ENCODE measurements at places on chromosomes 1 and 21.

DNA sequence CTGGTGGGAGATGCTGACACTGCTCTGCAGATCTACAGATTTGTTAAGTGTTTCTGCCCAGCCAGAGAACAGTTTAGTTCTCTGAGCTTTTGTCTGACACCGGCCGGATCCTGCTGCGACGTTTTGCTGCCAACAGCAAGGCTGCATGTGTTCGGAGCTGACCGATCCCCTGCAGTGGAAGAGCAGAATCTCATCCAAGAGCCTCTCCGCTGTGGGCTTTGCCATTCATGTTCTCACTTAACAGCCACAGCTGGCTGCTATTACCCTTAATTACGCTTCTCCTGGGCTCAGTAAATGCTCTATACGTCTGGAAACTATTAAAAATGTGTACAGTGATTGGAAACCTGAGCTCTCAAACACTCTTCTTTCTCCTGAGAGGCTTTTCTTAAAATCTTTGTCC is 105.3 kb downstream of the BCAR3 start:
- DNase-seq: no peak

DNA sequence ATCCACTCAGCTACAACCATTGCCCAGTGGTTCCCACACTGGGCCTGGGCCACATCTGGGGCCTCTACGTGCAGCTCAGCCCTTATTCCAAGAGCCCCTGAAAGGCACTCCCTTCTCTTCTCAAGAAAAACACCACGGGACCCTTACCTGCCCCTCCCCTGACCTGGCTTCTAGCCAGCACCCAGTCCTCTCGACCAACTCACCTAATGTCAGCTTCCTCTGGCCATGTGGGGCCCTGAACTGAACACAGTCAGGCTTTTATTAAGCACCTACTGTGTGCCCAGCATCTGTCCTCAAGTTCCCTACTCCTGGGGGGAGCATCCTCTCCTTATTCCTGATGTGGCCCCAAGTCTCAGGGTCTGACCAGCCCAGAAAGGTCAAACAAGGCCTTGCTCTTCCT is 208.4 kb downstream of the MATN1 start:
- DNase-seq: no peak

DNA sequence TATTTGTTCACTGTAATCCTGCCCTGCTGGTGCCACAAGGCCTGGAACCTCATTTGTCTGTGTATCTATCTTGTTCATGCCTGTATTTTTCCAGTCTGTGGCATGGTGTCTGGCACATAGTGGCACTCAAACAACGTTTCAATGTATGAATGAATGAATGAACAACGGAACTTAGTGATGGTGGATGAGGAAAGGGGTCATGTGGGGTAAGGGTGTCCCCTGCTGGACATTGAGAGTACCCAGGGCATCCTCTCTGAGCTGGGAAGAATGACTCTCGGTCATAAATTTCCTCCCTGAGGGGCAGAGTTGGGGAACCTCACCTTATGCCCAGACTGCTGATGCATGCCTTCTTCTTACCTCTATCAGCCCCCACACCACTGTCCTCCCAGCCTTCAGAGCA is 18.9 kb upstream of the ZNF683 start:
- peak; percentile 80 for DNase-seq

DNA sequence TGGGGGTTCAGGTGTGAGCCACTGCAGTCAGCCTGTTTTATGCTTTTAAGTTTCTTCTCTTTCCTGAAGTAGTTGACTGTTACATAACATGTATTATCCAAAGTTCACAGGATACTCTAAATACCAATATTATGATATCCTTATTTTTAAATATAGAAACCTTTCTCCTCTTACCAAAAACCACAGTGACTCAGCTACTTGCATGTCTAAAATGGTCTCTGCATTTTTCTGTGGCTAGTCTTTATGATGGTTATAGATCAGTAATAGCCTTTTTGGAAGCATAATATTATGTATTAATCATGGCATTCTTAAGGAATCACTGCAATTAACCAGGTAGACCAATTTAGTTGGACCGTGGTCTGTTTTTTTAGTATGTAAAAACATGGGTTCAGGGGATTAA is 210.8 kb upstream of the CACYBP start:
- peak; percentile 71 for DNase-seq

DNA sequence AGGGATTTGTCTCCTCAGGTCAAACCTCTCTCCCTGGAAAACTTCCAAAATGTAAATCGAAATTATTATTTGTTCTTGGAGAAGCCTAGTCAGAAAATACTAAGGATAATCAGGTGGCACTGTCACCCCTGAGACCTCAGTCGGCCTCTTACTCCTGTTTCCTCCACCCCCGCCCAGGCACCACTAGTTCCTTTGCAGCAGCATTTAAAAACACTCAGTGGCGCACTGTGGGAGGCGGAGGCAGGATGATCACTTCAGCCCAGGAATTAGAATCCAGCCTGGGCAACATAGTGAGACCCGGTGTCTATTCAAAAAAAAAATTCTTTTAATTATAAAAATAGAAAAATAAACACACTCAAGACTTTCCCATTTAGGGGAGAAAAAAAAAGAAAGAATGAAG is 18.0 kb upstream of the IFNAR2 start:
- DNase-seq: no peak

DNA sequence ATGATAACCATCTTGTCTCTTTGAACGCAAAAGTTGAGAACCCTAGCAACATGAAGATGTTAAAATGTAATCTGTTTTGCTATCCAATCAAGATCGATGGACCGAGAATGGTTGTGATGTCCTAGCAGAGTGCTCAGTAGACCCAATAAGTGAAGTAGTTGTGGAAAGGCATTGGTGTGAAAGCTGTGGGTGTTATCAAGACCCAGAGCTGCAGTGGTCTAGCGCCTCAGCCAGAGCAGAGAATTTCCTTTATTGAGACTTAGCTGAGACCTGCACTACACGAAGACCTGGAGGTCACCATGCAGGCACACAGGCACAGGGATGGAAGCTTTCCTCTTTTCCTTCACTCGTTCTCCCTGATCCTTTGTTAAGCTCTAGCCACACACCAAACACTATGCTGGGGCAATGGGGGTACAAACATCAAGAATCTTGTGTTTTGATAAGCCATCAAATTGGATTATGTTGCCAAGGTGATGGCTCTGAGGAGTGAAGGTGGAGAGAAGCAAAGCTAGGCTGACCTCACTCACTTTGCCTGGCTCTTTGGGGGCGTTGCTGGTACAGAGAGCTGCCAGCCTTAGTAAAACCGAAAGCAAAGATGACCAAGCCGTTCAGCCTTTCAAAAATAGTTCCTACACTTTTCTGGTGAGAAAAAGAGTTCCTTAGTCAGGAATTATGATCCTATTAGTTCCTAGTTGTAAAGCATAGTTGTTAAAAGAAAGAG is 24.1 kb downstream of the METTL13 start:
- peak; percentile 74 for DNase-seq

DNA sequence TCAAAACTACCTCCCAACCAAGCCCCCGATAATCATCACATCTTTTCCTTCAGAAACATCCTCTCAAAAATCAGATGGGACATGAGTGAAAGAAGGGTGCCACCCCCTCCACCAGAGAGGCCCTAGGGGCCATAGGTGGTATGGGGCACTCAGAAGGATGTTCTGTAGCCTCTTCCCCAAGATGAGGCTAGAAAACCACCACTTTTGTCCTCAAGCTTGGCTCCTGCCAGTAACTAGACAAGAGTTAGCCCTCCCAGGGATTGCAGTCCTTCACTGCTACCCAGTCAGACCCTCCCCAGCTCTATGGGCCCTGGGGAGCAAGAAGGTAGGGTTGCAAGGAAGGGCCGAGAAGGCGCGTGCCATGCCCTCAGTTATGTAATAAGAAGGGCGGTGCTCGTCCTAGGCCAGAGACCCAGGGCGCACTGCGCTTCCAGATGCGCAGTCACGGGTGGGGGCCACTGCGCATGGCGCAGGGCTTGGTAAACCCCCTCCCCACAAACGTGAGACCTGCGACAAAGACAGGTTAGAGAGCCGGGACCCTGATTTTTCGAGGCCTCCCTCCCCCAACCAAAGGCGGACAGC is 69.7 kb downstream of the CD46 start:
- no peak for DNase-seq

DNA sequence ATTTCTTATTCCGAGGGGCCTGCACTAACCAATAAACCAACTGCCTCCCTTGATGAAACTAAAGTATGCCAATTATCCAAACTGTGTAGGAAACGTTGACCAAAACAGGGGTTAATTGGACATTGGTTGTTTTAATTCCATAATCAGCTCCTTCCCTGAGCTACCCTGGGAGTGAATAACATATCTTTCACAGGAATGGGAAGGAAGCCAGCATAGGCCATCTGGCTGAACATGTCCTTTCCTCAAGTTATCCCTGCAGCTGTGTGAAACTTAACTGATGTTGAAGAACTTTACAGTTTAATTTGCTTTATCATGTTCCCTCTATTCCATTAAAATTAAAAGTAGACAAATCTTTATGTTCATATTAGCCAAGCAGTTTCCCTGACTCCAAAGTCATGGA is 75.4 kb downstream of the NRIP1 start:
- no peak for DNase-seq

DNA sequence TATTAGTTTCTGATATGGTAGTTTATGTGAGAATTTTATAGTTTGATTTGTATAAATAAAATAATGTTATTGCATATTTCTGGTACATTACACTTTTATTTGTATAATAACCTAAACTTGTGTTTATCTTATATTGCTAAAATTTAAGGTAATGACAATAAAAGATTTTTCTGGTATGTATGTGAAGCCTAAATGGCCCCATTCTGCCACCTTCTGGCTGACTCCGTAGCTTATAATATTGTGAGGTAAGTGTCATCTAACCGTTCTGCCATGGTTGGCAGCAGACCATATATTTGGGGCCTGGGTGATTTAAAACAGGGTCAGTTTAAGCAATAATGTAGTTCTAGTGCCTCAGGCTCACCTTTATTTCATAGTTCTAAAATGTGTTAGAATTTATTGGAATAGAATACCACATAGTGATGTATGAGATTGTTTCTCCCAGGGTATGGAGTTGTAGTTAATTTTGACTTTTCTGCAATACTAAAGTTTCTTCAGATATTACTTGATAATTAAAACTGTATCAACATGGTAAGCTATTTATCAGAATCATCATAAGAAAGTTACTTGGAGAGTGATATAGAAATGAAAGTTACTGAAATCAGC is 21.2 kb upstream of the PRKACB start:
- DNase-seq: peak; percentile 85

- no peak for DNase-seq
Observed at GRCh38 chr1:223133306-223133823, 9.7 kb downstream of the TLR5 start.

- no peak for DNase-seq
Observed at GRCh38 chr1:209305221-209305954, 278.1 kb upstream of the CAMK1G start.

- DNase-seq: no peak
Observed at GRCh38 chr1:210294999-210295745, 33.5 kb upstream of the HHAT start.

- DNase-seq: no peak
Observed at GRCh38 chr21:44785620-44786335, 15.8 kb downstream of the UBE2G2 start.

GRCh38 chr1:162040657-162041056 is 17.0 kb upstream of the OLFML2B start:
- peak; percentile 50 for DNase-seq

- DNase-seq: no peak
Observed at GRCh38 chr1:231326248-231326647, 11.4 kb downstream of the EXOC8 start.

DNA sequence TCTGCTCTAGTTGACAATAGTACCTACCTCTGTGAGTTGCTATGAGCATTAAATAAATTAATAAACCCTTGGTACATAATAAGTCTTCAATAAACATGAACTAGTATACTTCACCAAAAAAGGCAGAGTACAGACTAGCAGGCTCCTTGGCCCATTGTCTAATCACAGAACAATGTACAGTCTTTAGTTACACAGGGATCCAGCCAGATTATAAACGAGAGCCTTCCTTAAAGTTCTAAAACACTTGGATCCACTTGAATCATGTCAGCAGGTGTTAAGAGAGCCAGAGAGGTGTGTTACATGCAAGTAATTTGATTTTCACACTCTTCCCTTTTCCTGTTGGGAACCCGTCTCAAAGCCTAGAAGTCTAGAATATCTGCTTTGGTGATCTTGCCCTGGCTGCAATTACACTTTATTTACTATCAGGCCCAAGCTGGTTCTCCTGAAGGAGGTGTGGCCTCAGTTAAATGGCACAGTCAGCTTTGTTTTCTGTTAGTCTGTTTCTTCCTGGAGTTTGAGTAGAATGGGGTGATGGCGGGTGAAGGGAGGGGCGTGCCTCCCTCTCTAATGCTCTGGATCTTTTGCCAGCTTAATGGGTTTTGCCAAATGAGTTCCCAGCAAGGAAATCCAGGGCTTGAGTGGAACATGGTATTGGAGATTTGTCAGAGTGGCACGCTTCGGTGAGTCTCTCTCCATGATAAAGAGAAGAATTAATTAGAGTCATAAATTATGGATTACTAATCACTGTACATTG is 570.9 kb upstream of the CAMK1G start:
- no peak for DNase-seq

DNA sequence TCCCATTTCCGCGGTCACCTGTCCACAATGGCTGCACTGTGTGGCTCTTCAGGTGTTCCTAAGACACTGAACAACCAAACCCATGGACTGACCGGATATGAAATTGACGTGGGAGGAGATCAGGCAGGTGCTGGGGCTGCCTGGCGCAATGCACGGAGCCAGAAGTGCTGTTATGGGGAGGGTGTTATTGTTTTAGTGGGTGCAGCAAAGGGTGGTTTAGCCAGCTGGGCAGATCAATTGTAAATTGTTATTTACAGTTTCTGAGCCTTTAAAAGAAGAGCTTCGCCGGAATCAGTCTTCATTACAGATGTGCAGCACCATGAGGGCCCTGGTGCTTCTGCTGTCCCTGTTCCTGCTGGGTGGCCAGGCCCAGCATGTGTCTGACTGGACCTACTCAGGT is at the start of gene CA6:
TSS of gene CA6 (plus strand) at position 301 of the 400 bp plus-strand sequence. CDS start at position 320, 19 bp downstream.
- DNase-seq: no peak

GRCh38 chr1:202756391-202756790 is 46.1 kb upstream of the SYT2 start:
- DNase-seq: no peak

GRCh38 chr1:24555591-24556413 is at the start of gene NCMAP:
NCMAP (plus strand) TSS chr1:24556087; CDS start chr1:24595431, 39,344 bp downstream.
- no peak for DNase-seq

GRCh38 chr1:73136975-73137374 is 854.6 kb upstream of the NEGR1 start:
- no peak for DNase-seq

- DNase-seq: no peak
Observed at GRCh38 chr1:245091818-245092637, 62.8 kb upstream of the KIF26B start.

GRCh38 chr1:24503870-24504523 is 1.4 kb downstream of the RCAN3 start:
- no peak for DNase-seq

- no peak for DNase-seq
Observed at GRCh38 chr1:230349020-230349393, 77.1 kb downstream of the PGBD5 start.

GRCh38 chr1:51897699-51898031 is 19.1 kb upstream of the NRDC start:
- no peak for DNase-seq
